ENCODE measurements at places on chromosomes 2 and 18. TPM values are rescaled to one million over a fixed set of nuclear protein-coding genes. Genes with fewer than 3 reads are reported as not detected.

Gene CCDC121
- 0.47 TPM for total RNA-seq

Gene CENPA
- 1.0 TPM for total RNA-seq

Gene PSD4
- 101 TPM for total RNA-seq

- H3K4me1 ChIP-seq: no peaks in the 10 kb centered on the region
- DNase-seq: no peak
- no peaks in the 10 kb centered on the region for H3K27me3 ChIP-seq
- no peaks in the 10 kb centered on the region for H3K36me3 ChIP-seq
- no peak overlapping the region for H3K27ac ChIP-seq
- no peak overlapping the region for H3K4me3 ChIP-seq
These were observed 134.1 kb upstream of the CREB1 start for GRCh38 chr2:207395535-207396251.

GRCh38 chr2:111662771-111663470 is 221.1 kb downstream of the ANAPC1 start:
- H3K27ac ChIP-seq: no peak overlapping the region
- DNase-seq: no peak
- no peaks in the 10 kb centered on the region for H3K27me3 ChIP-seq

GRCh38 chr2:9594366-9595054 is 36.3 kb downstream of the YWHAQ start:
- DNase-seq: no peak
- H3K27ac ChIP-seq: no peak overlapping the region

GRCh38 chr2:235394278-235394828 is 99.5 kb upstream of the AGAP1 start:
- peaks cover 19% of the 10 kb centered on the region for H3K4me1 ChIP-seq
- no peak overlapping the region for H3K4me3 ChIP-seq
- H3K36me3 ChIP-seq: no peaks in the 10 kb centered on the region
- no peak for DNase-seq
- H3K27ac ChIP-seq: no peak overlapping the region
- peaks cover 6% of the 10 kb centered on the region for H3K27me3 ChIP-seq

- no peaks in the 10 kb centered on the region for H3K36me3 ChIP-seq
- no peak overlapping the region for H3K4me3 ChIP-seq
- no peak overlapping the region for H3K27ac ChIP-seq
- no peak for DNase-seq
These were observed 420.3 kb upstream of the FSIP2 start for GRCh38 chr2:185318271-185318724.

- H3K4me1 ChIP-seq: peaks cover 5% of the 10 kb centered on the region
- H3K27ac ChIP-seq: no peak overlapping the region
- H3K4me3 ChIP-seq: no peak overlapping the region
- no peak for DNase-seq
- no peaks in the 10 kb centered on the region for H3K36me3 ChIP-seq
These were observed 12.5 kb downstream of the CYP26B1 start for GRCh38 chr2:72134997-72135800.
